Natural killer cell treated with Interleukin-12 subunit alpha and Interleukin-12 subunit beta and Interleukin-15 and Interleukin-18, amount 100 ng/mL, for 72 hours (primary cell): ENCODE measurements at places on chromosomes 1 and 21. TPM values are rescaled to one million over a fixed set of nuclear protein-coding genes. Genes with fewer than 3 reads are reported as not detected.
A peak's percentile ranks its signal among the peaks of the same experiment; 100 is the strongest.

GRCh38 chr1:39258146-39258924 lies 53.8 kb downstream of the MACF1 start:
- no peak for DNase-seq
- H3K27me3 ChIP-seq = no peaks in the 10 kb centered on the region

- no peak overlapping the region for H3K4me3 ChIP-seq
- H3K4me1 ChIP-seq = no peaks in the 10 kb centered on the region
- DNase-seq = no peak
- H3K27ac ChIP-seq = no peak overlapping the region
Observed at GRCh38 chr1:41450747-41451285, 33.7 kb downstream of the EDN2 start.

DNA sequence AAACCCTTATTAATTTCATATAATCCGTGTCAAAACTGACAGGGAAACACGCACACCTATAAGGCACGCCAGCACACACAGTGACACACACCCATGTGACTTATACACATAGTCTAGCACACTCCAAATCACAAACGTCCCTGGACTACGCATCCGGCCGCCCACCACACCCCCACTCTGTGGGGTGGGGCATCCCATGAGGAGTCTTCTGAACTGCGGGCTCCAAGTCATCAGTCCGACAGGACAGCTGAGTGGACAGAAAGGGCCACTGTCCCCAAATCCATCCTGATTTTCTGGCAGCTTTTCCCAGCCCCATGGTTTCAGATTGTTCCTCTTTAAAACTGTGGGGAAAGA lies 829 bp downstream of the PEA15 start:
- H3K4me1 ChIP-seq = peaks cover 37% of the 10 kb centered on the region
- peak overlapping the region; percentile 88 for H3K4me3 ChIP-seq
- DNase-seq = no peak
- peak overlapping the region; percentile 84 for H3K27ac ChIP-seq
- H3K27me3 ChIP-seq = no peaks in the 10 kb centered on the region

NDC1 gene
- 44.9 TPM for total RNA-seq

DNA sequence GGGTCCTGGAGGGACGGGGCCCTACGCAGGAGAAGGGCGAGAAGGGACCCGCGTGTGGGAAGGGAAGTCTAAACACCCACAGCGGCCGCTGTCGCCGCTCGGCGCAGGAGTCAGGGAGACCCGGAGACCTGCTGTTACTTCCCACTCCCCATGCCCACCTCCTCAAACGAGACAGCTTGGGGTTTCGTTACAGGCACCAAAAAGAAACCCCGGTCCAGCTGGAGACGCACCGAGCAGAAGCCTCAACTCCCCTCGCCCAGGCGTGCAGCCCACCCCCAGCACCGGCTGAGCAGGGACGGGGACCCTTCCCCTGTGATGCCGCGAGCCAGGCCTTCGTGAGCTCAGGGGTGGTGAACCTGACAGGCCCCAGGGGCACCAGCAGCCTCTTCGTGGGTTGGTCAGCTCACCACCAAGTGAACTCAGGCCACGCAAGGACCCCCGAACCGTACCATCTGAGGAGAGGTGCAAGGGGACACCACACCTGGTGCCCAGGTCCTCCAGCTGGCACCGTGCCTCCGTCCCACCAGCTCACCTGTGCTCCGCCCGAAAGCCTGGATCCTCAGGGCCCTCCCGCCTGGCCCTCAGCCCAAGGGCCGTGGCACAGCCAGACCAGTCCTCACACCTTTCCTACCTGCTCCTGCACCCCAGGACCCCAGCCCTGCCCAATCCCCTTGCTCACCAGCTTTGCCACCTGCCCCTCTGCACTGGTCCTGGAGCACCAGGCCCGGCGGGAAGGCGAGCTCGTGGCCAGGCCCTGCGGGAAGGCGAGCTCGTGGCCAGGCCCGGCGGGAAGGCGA lies 5.0 kb downstream of the SDF4 start:
- H3K27ac ChIP-seq = no peak overlapping the region
- no peak for DNase-seq
- peaks cover 29% of the 10 kb centered on the region for H3K36me3 ChIP-seq
- peaks cover 33% of the 10 kb centered on the region for H3K4me1 ChIP-seq

DNA sequence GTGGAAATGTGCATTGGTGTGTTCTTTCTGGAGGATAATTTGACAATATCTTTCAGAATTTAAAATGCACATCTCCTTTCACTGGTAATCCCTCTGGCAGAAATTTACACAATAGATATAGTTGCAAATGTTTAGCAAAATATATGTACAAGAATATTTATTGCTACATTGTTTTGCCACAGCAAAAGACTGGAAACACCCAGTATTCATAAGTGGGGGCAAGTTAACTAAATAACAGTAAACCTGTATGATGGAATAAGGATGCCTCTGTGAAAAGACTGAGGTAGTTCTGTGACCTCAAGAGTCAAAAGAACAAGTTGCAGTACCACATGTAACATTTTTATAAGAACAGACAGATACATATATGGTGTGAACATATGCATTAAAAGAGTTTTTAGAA lies 13.7 kb upstream of the TADA1 start:
- H3K36me3 ChIP-seq = no peaks in the 10 kb centered on the region
- no peak overlapping the region for H3K27ac ChIP-seq
- no peak overlapping the region for H3K4me3 ChIP-seq
- no peak for DNase-seq
- H3K27me3 ChIP-seq = peaks cover 27% of the 10 kb centered on the region

HES3 gene
- total RNA-seq = not detected

C1orf210 gene
- not detected for total RNA-seq

KRTAP22-2 gene
- not detected for total RNA-seq

DNA sequence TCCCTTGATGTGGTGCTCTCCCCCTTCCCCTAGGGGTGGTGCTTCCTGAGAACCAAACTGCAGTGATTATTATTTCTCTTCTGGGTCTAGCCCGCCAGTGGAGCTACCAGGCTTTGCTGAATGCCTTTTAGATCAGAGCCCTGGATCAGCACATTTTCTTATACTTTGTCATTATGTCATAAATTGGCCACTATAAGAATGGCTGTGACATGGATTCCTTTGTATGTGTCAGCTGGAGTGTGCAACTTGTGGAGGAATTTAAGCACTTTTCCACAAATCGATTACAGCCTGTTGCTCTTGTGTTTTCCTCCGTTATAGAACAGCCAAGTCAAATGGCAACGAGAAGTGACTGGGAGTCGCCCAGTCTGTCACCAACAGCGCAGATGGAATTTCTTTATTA lies 273.3 kb downstream of the DUSP10 start:
- no peaks in the 10 kb centered on the region for H3K36me3 ChIP-seq
- H3K27ac ChIP-seq = no peak overlapping the region
- DNase-seq = no peak
- H3K27me3 ChIP-seq = peaks cover 42% of the 10 kb centered on the region

KLHDC8A gene
- not detected for total RNA-seq

GRCh38 chr1:60031146-60031545 lies 42.4 kb downstream of the C1orf87 start:
- H3K36me3 ChIP-seq = no peaks in the 10 kb centered on the region
- no peak overlapping the region for H3K4me3 ChIP-seq
- no peak overlapping the region for H3K27ac ChIP-seq
- H3K27me3 ChIP-seq = peaks cover 14% of the 10 kb centered on the region

LEMD1 gene
- not detected for total RNA-seq

- no peaks in the 10 kb centered on the region for H3K36me3 ChIP-seq
- H3K4me3 ChIP-seq = peak overlapping the region; percentile 19
- peak overlapping the region; percentile 70 for H3K27ac ChIP-seq
- peaks cover 32% of the 10 kb centered on the region for H3K4me1 ChIP-seq
Observed at GRCh38 chr1:27455139-27455811, 34.7 kb downstream of the WASF2 start.

GRCh38 chr1:230415405-230416132 lies 10.6 kb downstream of the PGBD5 start:
- no peak overlapping the region for H3K4me3 ChIP-seq
- no peak for DNase-seq
- H3K36me3 ChIP-seq = no peaks in the 10 kb centered on the region

GRCh38 chr1:207670997-207671396 lies 26.1 kb downstream of the CR1L start:
- H3K27ac ChIP-seq = no peak overlapping the region
- DNase-seq = no peak
- peaks cover 4% of the 10 kb centered on the region for H3K36me3 ChIP-seq
- no peaks in the 10 kb centered on the region for H3K4me1 ChIP-seq
- H3K4me3 ChIP-seq = no peak overlapping the region

DNA sequence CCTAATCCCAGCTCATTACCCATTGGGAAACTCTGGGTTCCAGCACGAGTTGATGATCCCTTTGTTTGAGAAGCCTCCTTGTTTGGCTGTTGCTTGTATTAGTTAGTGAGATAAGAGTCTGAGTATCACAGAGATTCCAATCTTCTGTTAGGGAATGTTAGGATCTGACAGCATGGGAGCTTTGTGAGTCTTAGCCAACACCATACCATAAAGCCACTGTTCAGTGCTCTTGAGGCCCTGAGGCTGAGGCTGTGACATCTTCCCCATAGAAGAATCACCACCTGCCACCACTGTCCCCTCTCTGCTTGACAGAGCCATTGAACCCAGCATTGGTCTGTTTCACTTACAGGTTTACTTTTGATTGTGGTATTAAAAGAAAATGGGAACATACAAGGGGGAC lies 29.3 kb upstream of the NFASC start:
- peaks cover 11% of the 10 kb centered on the region for H3K27me3 ChIP-seq
- DNase-seq = no peak
- H3K4me3 ChIP-seq = no peak overlapping the region
- H3K27ac ChIP-seq = no peak overlapping the region
- no peaks in the 10 kb centered on the region for H3K4me1 ChIP-seq
- no peaks in the 10 kb centered on the region for H3K36me3 ChIP-seq

DNA sequence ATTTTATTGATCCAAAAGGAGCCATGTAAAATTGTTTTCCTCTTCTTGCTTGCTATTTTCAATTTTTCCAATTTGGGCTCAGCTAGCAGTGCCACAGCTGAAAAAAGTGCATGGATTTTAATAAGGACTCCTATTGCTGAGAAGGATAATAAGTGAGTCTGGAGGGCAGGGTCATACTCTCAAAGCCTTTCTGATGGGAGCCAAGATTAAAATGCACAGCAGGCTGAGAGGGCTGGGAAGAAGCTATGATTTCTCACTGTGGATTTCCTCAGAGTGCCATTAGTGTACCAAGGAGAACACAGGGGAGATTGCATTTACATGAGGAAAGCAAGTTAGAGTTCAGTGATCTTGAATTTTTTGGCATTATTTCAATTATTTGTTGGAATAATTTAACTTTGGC lies 261.3 kb downstream of the ST6GALNAC3 start:
- H3K36me3 ChIP-seq = no peaks in the 10 kb centered on the region
- no peak overlapping the region for H3K4me3 ChIP-seq
- H3K4me1 ChIP-seq = no peaks in the 10 kb centered on the region
- no peak overlapping the region for H3K27ac ChIP-seq
- H3K27me3 ChIP-seq = peaks cover 8% of the 10 kb centered on the region
- DNase-seq = no peak

TESK2 gene
- total RNA-seq = 2.4 TPM

DNA sequence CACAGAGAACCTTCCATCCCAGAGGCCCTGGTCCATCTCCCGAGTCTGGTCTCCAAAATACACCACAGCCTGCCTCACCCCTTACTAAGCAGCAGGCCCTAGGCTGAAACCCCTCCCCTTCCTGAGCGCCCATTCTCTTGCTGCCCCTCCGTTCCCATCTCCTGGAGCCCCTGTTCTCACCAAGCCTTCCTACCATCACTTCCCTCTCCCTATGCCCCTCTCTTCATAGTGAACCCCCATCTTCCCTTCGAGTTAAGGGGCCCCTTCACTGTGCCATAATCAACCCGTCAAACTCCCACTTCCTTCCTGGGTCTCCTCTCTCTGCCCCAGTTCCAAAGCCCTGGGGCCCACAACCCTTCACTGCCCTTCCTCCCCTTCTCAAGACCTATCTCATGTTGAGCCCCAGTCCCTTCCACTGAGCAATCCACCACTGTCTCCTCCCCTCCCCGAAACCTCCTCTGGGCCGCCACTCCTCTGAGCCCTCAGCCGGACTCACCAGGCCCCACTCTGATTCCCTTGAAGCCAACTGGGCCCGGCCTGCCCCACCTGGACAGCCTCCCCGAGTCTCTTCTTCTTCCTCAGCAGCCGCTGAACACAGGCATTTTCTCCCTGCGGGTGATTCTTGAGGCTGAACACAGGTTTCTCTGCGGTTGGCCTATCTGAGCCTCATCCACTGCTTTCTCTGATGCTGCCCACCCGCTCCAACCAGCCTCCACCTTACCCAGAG lies 42.2 kb upstream of the WASF2 start:
- H3K36me3 ChIP-seq = peaks cover 5% of the 10 kb centered on the region
- DNase-seq = no peak
- H3K27ac ChIP-seq = no peak overlapping the region
- no peak overlapping the region for H3K4me3 ChIP-seq
- peaks cover 15% of the 10 kb centered on the region for H3K27me3 ChIP-seq
